ENCODE measurements at places on chromosomes 3 and 15. TPM values are rescaled to one million over a fixed set of nuclear protein-coding genes. Genes with fewer than 3 reads are reported as not detected.

Gene RFTN1
- total RNA-seq, result 55.5 TPM

Gene EHD4
- 20.3 TPM for total RNA-seq

Gene NOX5
- 0.37 TPM for total RNA-seq

Gene ACKR4
- total RNA-seq, result 8.1 TPM

Gene LTF
- total RNA-seq, result not detected

Gene UROC1
- not detected for total RNA-seq

Gene CCDC54
- total RNA-seq, result not detected

Gene GPR87
- not detected for total RNA-seq
